ENCODE measurements at places on chromosomes 3 and 15.

DNA sequence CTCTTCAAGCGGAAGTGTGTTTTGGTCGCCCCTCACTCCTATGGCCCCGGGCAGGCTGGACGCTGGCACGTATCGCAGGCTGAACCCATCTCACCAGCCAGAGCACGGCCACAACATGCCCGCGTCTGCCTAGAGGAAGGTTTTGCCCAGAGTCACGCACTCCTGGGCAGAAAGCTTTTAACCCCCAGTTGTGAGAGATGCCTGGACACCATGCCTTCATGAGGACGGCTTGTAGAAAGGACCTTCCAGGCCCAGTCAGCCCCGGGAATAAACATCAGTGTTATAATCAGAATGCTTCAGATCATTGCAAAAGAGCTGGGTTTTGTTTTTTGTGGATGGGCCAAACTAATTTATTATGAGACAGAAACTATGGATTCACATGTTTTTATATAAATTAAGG, 16.5 kb downstream of the CYFIP1 start:
- DNase-seq = no peak

GRCh38 chr3:161345023-161345422, 26.3 kb downstream of the SPTSSB start:
- DNase-seq = no peak

- DNase-seq = no peak
Observed at GRCh38 chr3:48681974-48682610, 3.6 kb downstream of the NCKIPSD start.

- DNase-seq = no peak
Observed at GRCh38 chr3:124582621-124583395, 147.4 kb upstream of the UMPS start.

DNA sequence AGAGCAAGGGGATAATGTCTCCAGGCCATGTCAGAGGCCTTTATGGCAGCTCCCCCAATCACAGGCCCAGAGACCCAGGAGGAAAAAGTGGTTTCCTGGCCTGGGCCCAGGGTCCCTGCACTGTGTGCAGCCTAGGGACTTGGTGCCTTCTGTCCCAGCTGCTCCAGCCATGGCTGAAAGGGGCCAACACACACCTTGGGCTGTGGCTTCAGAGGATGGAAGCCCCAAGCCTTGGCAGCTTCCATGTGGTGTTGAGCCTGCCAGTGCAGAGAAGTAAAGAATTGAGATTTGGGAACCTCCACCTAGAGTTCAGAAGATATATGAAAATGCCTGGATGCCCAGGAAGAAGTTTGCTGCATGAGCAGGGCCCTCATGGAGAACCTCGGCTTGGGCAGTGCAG, 18.1 kb upstream of the TP63 start:
- no peak for DNase-seq

DNA sequence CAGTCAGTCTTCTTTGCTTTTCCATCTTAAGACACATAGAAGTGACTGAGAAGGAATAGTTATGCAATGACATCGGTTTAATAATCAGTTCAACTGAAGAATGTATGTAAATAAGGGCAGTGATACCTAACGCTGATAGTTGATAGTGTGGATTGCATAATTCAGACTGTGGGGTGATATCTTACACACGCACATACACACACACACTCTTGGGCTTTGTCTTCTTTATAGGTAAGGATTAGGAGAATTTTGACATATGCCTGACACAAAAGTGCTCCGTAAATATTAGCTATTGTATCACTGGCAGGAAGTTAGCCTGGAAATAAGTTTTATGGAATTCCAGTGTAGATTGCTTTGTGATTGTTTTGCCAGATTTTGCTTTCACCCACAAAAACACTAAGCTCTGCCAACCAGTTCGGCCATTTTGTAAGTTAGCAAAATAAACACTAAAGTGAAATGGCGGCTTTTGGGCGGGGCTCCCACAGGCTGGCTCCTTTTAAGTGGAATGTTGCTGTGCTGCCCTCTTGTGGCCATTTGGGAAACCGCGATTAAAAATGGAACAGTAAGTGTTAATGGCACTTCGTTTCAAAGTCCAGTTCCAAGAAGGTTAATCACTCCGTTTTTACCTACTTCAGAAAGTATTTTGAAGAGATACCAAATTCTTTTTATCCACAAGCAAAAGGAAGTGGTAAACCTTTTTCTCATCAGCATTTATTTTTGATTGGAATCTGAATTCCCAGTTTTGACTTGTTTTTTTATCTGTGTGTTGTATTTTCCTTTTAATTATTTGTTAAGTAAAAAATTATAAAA, 17.7 kb downstream of the CHD2 start:
- peak; percentile 95 for DNase-seq

GRCh38 chr15:91857772-91858171, 4.3 kb downstream of the SLCO3A1 start:
- no peak for DNase-seq

DNA sequence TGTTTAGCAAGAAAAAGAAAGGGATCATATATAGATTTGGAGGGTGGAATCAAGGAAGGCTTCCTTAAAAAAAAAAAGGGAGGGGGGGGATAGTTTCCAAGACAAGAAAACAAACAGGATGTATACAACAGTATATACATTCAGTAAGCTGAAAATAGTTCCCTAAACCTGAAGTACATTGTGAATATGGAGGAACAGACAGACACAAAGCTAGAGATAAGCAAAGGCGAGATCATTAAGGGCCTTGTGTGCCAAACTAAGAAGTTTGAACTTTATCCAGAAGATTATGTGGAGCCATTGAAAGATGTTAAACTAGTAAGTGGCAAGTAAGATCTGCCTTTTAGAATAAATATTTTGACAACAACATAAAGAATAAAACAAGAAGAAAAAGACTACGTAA, 93.3 kb upstream of the IMPG2 start:
- DNase-seq = no peak

DNA sequence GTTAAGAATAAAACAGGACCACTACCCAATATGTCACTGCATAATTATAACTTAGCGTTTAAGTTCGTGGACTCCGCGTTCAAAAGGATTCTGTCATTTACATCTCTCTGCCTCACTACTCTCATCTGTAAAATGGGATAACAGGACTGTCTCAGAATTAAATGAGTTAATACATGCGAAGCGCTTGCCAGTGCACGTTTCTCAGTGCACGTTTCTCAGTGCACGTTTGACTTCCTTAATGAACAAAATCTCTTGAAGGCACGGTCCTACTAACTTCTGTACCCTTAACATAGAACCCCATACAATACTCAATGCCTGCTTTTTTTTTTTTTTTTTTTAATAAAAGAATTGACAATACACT, 499 bp downstream of the RABL3 start:
- no peak for DNase-seq

- no peak for DNase-seq
Observed at GRCh38 chr3:83074485-83074884, 1313.0 kb upstream of the GBE1 start.

GRCh38 chr3:67937498-67938118, 283.2 kb upstream of the SUCLG2 start:
- no peak for DNase-seq

DNA sequence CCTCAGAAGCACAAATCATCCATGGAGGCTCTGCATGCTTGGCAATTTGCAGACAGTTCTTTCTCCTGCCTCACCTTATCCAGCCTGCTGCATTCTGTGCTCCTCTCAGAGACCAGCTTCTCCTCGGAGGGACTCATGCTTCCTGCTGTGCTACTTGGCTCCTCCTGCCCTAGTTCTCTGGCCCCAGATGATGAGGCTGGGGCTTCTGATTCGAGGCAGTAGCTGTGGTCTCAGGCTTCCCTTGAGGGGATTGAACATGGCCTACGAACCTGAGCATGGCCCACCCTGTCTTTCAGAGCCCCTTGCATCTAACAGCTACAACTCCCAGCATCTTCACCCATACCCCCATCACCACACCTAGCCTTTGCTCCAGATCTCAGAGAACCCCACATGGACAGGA, 6.7 kb downstream of the VIPR1 start:
- DNase-seq = no peak

DNA sequence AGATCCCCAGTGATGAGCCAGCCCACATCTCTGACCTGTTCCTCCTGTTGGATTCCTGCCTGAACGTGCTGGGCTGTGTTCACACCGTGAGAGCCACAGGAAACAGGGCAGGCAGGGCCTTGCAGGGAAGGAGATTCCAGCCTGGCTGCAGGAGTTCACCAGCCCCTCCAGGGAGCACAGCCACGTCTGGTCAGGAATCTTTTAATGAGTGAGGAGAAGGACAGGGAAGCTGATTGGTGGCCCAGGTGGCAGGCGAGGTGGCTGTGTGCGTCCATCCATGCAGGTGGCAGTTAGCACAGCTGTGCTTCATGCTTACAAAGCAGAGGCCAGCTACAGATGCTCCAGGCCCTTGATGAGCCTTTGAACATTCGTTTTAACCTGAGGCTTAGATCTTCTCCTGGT, 10.5 kb downstream of the LRRK1 start:
- no peak for DNase-seq

DNA sequence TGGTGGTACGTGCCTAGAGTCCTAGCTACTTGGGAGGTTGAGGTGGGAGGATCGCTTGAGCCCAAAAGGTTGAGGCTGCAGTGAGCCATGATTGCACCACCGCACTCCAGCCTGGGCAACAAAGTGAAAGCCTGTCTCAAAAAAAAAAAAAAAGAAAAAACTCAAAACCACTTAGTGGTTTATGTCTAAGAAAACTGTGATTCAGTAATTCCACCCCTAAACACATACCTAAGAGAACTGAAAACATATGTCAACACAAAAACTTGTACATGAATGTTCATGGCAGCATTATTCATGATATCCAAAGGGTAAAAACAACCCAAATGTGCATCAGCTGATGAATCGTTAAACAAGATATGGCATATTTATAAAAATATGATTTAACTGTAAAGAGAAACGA, 14.3 kb downstream of the SPG21 start:
- no peak for DNase-seq

- DNase-seq = no peak
Observed at GRCh38 chr3:132549890-132550578, 47.0 kb upstream of the ACKR4 start.

- no peak for DNase-seq
Observed at GRCh38 chr3:13294442-13295351, 125.4 kb downstream of the NUP210 start.

DNA sequence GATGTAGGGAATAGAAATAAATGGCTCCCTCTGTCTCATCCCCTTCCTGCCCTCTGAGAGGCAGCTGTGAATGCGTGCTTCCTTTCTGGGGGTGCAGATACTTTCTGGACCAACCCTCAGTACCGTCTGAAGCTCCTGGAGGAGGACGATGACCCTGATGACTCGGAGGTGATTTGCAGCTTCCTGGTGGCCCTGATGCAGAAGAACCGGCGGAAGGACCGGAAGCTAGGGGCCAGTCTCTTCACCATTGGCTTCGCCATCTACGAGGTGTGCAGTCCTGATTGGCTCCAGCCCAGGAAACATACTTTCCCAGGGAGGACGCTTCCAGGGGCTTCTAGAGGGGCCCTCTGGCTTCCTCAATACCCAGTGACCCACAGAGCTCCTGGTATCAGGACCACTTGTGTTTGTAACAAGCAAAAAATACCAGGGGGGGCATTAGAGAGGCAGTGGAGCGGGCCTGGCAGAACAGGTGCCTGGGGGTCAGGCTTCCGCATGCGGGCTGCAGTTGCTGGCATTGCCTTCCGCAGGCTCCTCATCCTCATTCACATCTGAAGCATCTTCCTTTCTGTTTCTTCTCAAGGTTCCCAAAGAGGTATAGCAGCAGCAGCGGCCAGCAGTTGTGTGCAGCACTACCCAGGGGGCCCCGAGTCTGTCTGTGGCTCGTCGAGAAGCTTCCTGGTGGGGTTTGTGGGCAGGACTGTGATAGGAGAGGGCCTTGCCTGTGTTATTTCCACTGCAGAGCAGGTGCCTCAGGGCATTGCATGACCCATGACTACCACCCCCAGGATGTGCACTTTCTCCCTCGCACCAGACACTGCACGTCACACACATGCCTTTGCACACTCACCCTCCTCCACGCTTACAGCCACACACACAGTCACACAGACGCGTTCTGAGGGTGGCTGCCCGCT, 42.5 kb downstream of the CAPN3 start:
- no peak for DNase-seq

- DNase-seq = no peak
Observed at GRCh38 chr15:79161837-79162508, 71.4 kb upstream of the RASGRF1 start.

DNA sequence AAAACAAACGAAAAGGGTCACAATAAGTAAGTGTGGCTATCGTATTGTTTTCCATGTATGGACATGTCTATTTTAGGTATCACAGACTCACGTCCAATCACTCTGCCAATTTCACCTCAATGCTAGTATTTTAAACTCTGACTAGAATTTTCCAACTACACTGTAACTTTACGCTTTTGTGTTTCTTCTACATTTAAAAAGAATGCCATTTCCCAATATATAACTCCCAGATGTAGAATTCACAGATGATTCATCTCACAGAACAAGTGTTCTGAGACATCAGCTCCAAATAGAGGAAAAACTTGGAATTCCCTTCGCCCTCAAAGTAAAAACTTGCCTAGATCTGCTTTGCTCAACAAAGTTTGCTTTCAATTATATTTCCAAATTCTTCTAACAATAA, 14.2 kb downstream of the LRIG1 start:
- no peak for DNase-seq

- DNase-seq = no peak
Observed at GRCh38 chr3:189606774-189607173, 24.4 kb upstream of the TP63 start.

- DNase-seq = no peak
Observed at GRCh38 chr15:98308117-98308516, 340.2 kb upstream of the IGF1R start.

DNA sequence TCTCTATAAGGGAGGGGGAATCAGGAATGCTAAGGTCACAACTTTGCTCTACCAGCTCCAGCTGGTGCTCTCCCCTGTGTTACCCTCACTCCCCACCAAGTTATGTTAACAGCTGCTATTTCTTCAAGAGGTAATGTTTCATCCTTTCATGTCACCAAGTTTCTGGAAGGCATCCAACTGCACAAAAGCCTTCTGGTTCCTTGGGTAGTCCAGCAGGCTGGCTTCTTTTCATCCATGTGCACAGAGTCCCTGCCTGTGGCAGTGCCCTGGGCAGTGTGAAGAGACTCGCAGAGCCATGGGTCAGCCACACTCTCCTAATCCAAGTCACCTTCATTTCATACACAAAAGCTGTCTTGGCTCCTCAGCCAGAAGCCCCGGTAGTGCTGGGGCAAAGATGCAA, 737.5 kb upstream of the LMCD1 start:
- DNase-seq = no peak

DNA sequence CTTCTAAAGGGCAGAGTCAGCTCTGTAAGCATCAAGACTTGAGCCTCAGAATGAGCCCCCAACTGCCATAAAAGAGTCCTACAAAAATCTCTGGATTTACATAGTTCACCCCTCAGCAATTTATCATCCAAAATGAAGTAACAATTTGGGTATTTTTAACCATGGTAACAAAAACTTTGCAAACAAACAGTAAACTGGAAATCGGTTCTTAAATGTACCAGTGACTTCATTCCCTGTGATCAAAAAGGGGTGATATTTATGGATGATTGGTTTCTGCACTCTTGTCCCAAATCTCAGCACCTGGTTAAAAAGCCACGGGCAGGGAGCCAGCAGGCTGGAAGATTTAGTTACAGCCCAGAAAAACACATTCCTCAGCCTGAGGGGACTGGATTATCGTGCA, 73.6 kb downstream of the TFG start:
- DNase-seq = no peak

Data from stimulated activated CD4-positive, alpha-beta T cell treated with anti-CD3 and anti-CD28 coated beads, Interleukin-2, amount 100 ng/mL, for 24 hours (primary cell).